SK-N-SH treated with all-trans-retinoic acid at 6 μM for 48 hours (cell line): ENCODE measurements at places on chromosomes 1 and 21.
A peak's percentile ranks its signal among the peaks of the same experiment; 100 is the strongest.

DNA sequence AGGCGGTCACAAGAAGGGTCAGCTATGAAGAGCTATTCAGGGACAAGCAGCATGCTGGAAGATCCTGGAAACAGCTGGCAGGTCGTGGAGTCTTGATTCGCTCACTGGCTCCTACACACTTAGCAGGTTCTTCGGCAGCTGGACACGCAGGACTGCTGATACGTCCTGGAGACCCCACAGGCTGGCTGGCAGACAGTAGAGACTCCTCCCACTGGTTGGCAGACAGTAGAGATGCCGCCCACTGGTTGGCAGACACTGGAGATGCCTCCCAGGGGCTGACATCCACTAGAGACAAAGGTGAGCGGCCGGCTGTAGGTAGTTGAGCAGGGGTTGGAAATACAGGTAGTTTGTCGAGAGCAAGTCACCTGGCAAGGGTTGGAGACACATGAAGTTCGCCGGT lies 466 bp downstream of the KRTAP11-1 start:
- ATAC-seq: no peak

DNA sequence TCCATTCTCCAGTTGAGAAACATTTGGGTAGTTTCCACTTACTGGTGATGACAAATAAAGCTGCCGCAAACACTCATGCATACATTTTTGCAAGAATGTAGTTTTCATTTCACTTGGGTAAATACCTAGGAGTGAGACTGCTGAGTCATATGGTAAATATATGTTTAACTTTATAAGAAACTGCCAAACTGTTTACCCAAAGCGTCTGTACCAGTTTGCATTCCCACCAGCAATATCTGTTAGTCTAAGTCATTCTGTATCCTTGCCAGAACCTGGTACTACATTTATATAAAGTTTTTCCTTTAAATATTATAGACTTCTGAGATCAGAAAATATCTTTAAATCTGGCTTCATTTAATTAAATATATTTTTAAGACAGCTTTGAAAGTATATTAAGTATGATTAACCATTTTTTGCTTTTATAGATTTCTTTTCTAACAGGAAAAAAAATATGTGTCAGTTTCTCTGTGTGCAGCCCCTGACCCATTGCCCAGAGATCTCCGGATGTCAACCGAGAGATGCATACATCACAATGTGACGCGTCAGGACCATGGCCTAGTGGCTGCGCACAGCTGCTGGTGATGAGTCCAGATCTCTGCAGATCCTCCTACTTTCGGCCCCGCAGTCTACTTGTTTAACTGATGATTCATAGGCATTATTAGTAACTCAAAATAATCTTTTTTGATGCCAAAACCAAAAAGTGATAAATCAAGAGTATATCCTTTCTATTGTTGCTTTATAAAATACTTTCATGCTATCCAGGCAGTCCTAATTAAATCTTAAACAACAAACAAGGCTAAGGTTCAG lies 227.1 kb upstream of the MAP1LC3C start:
- ATAC-seq: no peak

GRCh38 chr1:69221524-69221923 lies 346.2 kb upstream of the LRRC7 start:
- ATAC-seq: no peak

DNA sequence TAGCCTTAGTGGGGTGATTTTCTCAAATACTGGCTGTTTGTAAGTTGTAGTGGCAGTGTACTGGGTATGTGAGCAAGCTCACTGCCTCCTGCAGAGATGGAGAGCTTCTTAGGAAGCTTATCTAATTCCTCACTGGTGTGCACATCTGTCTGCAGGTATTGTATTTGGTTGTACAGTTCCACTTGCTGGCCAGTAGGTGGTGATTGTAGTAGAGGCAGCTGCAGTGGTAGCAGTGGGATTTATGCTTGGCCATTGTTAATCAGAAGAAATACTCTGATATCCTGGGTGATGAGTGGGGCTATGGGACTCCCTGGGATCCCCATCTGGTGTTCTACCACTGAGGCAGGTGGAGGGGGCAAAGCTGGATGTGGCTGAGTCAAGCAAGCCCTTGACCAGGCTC lies 276.1 kb upstream of the SPAG17 start:
- no peak for ATAC-seq

GRCh38 chr21:38244407-38244787 lies 12.4 kb upstream of the KCNJ15 start:
- ATAC-seq: peak; percentile 25

GRCh38 chr1:66444438-66445265 lies 89.3 kb upstream of the SGIP1 start:
- ATAC-seq: no peak

DNA sequence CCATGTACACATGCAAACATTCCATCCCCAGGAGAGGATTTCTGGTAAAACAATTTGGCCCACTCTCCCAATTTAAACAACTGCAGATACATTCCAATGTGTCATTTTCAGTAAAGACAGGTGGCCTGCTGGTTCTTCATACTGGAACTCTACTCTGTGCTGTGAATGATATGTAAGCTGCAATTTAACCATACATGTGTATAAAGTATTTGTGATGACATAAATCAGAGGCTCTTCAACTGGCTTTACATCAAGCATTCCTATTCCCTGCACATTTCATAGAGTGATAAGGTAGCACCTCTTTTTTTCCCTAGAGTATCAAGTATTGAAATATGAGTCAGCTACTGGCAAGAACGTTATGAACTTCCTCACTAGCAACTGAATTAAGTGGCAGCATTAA lies 649.5 kb upstream of the ADGRL2 start:
- ATAC-seq: peak; percentile 53

DNA sequence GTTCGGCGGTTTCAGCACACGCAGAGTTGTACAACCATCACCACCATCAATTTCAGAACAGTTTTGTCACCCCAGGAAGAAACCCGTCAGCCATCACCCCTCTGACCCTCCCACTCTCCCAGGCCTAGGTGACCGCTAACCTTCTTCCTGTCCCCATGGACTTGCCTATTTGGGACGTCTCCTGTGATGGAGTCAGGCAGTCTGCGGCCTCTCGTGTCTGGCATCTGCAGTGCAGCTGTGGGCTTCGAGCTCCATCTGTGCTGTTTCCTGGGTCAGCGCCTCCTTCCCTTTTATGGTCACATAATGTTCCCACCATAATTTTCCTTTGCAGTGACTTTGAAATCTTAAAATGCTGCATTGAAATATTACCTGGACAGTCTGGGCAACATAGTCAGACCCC lies 24.4 kb downstream of the SLC45A1 start:
- no peak for ATAC-seq

DNA sequence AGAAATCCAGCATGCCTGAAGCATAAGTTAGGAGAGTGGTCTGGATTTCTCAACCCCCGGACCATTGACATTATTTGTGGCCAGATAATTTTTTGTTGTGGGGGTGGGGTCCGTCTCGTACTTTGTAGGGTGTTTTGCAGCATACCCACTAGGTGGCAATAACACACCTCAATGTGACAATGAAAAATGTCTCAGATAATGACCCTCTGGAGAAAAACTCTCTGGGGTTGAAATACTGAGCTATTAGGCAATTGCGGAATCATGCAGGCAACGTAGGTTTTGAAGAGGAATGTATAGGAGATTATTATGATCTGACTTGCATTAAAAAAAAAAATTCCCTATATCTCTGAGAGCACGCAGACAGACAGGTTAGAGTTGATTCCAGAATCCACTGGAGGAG lies 25.3 kb upstream of the RRP15 start:
- no peak for ATAC-seq

DNA sequence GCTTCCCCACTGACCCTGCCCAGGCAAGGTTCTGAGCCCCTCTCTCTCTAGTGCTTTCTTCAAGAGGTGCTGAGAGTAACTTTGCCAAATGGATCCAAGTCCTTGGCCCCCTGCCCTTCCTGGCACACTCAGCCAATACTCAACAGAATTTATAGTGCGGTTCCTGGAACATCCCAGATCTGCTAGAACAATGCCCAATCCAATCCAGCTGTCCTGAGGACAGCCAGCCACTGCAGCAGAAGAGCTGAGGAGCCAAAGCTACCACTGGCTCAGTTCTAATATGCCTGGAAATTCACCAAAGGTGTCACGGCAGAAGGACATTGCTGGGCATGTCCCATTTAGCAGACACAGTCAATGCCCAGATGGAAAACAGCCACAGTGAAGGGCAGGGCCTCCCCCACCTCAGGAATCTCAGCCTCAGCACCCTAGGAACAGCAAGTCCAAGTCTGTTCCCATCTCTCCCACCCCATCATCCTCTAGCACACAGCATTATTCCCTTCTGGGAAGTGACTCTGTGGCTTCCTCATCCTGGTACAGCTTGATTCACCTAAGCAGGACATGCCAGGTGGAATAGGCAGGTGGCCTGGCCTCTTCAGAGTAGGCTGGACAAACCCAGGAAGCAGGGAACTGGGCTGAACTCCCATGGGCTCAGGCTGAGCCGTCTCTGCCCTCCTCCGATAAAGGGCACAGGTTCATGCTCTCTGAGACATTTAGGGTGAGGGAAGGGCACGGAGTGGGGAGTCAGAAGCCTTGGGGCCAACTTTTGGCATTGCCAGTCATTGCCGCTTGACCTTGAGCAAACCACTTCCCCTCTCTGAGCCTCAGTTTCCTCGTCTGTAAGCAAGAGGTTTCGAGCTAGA lies 24.6 kb downstream of the PMVK start:
- ATAC-seq: no peak

DNA sequence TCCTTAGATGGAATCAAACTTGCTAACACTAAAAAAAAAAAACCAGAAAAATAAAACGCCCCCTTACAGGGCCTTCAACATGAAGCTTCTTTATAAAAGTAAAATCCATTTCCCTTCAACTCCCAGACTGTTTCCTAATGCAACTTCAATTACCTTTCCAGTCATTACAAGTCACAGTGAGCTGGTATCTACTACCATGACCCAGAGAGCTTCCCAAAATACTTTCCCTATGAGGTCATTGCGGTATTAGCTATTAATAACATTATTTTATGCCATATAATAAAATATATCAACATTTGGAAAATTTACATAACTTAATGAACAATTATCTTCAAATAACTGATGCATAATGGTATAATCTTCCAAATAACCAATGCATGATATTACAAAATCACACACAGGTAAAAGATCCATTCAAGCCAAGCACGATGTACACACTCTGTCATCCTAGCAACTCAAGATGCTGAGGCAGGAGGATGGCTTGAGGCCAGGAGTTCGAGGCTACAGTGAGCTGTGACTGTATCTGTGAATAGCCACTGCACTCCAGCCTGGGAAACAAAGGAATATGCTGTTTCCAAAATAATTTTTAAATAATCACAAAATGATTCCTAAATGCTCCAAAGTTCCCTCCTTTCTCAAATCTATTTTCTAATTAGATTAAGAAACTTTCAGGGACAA lies 24.1 kb downstream of the EIF4G3 start:
- ATAC-seq: peak; percentile 8; the same call in 1 of the 3 replicates

- no peak for ATAC-seq
Measured at GRCh38 chr1:159989581-159989980, 35.5 kb upstream of the SLAMF9 start.

DNA sequence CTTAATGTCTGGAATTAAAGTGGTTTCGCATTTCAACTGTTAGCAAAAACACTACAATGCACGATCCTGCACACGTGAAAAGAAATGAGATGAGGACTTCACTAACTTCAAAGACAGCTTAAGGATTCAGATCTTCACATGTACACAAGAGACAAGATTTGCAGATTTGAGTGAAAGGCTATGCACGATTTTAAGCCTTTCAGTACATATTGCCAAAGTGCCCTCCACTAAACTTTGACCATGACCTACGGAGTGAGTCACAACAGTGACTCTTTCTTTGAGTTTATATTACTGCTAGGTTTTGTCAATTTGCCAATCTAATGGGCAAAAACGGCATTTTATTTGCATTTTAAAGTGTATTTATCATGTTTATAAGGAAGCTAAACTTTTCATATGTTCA lies 41.2 kb upstream of the CR1L start:
- no peak for ATAC-seq

DNA sequence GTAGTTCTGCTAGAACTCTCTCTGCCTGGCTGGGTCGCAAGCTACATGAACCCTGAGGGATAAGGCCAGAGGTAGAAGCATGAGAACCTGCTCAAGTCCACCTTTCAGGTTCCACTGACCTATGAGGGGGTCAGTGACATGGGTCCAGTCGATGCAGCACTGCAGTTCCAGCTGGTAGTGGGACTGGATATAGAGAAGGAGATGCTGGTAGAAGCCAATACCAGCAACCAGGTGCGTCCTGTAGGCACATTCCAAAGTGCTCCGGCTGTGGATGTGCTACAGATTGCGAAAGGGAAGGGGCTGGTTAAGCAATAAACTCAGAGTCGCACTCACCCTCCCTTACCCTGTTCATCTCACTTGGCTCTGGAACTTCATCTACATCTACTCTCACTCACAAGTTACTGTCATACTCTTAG lies 5.7 kb downstream of the SMG5 start:
- ATAC-seq: no peak

GRCh38 chr1:161887730-161888287 lies 121.7 kb downstream of the ATF6 start:
- ATAC-seq: no peak

GRCh38 chr1:54399765-54400164 lies 6.4 kb downstream of the SSBP3 start:
- ATAC-seq: no peak

DNA sequence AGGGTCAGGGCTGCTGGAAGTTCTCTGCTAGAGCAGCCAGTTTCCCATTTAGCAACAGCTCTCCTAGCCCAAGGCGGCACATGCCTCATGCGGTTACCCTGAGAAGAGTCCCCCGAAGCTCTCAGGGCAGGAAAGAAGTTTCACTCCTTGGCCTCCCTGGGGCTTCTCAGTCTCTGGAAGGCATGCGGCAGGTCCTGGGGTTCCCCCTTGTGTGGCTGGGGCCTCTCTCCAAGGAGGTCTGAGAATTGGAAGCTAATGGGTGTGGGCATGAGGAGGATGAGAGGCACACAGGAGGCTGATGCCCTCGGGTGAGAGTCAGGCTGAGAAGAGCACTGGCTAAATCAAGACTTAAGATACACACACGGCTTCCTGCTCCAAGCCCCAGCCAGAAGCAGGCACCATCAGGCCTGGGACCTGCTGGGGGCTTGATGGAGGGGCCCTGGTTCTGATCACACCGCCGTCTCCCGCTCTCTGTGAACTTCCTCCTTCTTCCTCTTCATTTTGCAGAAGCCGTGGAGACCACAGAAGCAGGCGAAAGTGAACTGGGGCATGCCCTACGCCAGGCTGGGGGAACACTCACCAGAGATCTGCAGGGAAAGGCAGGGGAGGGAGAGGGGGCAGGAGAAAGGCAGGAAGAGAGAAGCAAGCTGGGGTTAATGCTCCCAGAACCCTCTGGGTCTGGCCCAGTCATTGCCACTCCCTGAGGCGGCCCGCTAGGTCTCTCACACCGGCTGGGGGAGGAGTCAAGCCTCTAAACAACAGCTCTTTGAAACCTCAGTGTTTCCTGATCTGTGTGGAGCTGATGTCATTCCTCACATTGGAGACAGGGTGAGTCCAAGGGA lies 15.1 kb downstream of the BLACAT1 start:
- no peak; the same call in 2 of the 3 replicates for ATAC-seq

DNA sequence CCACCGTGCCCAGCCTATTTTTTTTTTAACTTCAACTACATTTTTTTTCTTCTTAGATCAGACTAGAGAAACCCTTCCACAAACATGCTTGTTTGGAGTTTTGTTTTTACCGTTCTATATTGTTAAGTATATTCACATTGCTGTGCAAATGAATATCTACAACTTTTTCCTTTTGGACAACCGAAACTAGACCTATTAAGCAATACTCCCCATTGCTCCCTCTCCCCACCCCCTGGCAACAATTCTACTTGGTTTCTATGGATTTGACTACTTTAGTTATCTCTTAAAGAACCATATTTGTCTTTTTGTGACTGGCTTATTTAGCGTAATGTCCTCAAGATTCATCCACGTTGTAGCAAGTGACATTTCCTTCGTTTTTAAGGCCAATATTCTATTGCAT lies 19.1 kb downstream of the ETNK2 start:
- no peak for ATAC-seq

GRCh38 chr1:3482378-3482849 lies 27.9 kb downstream of the ARHGEF16 start:
- ATAC-seq: no peak
